Left renal cortex interstitium (tissue), 4 donors: ENCODE measurements at places on chromosomes 5 and 9.
A peak's percentile ranks its signal among the peaks of the same experiment; 100 is the strongest.

DNA sequence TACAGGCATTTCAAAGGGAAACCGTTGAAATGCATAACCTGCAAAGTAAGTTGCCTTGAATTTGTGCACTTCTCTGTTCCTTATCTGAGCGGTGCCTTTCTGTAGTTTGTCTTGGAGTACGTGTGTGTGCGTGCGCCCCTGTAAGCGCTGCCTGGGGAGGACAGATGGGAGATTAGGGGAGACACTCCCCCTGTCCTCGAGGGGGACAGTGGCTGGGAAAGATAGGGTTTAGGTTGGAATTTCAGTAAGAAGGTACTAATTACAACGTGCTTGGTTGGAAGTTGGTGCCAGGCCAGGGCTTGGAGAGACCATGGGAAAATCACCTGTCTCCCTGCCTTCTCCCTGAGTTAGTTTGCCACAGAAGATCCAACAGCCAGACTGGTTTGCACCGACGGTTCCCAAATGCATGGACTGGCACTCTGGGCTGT, 73.2 kb downstream of the PIK3R1 start:
- DNase-seq: no peak

DNA sequence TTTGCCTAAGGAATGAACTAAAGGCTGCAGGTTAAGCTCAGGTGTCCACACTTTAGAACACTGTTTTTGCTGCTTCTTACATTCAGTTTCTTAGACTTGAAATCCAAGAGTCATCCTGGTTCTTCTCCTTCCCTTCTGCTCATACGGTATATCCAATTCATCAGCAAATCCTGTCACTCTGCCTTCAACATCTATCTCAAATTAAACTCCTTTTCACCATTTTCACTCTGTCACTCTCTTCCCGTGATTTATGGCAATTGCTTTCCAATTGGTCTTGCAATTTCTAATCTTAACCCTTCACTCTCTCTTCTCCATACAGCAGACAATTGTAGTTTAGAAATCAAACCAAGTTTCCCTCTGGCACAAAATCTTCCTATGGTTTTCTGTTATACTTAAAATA, 182.9 kb downstream of the MRPS30 start:
- no peak for DNase-seq

DNA sequence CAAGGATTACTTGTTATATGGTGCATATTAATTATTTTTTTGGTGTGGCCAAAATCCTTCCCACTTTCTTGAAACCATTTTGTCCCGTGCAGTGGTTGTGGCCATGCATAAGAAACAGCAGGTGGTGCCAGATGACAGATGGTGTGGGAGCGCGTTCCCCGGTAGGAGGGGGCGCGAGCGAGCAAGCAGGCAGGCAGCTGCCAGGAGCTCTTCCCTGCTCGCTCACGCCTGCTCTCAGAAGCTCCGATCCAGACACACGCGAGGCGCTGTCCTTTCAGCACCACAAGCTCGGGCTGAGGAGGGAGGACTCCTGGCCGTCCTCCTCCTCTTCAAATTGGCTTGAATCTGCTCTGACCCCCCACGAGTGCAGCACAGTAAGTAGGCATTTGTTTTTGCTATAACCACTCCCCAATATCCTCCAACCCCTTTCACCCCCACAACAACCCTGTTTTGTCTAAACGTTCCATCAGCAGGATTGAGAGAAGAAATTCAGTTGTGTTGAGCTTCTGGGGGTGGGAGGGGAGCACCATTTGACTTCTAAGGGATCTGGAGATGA, at the start of gene NSG2:
TSS of gene NSG2 (plus strand) at position 237 of the 556 bp plus-strand sequence. CDS start 1,050 bp downstream, outside the sequence.
- DNase-seq: peak; percentile 56

GRCh38 chr9:121718084-121718483, 66.7 kb downstream of the DAB2IP start:
- no peak for DNase-seq

DNA sequence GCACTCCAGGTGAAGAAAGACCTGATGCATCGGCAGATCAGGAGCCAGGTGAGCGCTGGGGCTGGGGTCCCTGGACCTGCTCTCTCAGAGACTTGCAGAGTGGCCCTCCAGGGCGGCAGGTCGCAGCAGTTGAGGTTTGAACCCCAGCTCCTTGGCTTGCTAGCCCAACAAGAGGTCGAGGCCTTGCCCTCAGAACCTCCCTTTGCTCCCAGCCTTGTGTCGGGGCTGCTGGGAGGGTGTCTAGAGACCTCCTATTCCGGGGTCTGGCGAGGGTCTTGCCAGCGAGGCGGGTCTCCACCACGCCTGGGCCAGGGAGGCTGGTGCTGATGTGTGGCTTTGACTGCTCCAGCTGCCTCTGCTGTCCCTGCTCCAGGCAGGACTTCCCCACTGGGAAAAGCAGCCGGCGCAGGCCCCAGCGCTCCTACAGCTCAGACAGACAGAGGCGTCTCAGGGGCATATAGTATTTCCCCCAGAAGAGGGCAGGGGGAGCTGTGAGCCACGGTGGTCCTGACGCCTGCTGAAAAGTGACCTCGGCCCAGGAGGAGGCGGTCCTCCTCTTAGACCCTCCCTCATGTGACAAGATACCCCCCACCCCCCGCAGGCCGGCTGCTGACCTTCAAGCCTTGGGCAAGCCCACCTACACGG, 38.3 kb downstream of the LRSAM1 start:
- DNase-seq: no peak

GRCh38 chr5:79932510-79933504, 58.3 kb downstream of the MTX3 start:
- DNase-seq: no peak

DNA sequence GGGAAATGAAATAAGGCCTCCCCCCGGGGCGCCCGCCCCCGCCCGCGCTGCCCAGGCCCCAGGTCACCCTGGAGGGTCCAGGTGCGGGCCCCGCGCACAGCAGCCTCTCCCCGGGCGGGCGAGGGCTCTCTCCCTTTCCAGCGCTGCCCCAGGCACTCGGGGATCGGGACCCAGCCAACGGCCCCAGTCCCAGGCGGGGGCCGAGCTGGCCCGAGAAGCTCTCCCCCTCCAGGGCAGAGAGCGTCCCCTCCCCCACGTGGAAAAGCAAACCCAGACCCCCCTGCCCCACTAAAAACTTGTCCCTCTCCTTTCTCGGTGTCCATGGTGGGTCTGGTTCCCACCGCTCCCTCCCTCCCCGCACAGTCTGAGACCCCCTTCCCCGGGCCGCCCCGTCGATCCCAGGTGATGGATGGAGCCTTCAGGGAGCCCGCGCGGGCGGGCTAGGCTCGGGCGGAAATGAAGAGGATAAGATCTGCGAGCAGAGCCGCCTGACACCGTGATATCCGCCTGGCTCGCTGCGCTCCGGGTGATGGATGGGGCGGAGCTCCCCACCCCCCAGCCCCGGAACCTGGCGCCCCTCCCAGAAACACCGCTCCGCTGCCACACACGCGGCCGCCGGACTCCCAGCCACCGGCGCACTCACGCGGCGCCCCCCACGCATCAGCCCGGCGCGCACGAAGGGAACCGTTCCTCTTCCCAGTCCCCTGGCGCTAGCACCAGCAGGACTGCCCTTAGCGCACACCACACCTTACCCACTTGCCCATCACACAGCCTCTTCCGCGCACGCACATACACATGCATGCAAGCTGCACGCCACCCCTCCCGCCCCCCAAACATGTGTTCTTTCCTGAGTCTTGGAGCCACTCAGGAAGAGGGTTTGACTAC, 81.7 kb upstream of the ZBTB43 start:
- DNase-seq: no peak

DNA sequence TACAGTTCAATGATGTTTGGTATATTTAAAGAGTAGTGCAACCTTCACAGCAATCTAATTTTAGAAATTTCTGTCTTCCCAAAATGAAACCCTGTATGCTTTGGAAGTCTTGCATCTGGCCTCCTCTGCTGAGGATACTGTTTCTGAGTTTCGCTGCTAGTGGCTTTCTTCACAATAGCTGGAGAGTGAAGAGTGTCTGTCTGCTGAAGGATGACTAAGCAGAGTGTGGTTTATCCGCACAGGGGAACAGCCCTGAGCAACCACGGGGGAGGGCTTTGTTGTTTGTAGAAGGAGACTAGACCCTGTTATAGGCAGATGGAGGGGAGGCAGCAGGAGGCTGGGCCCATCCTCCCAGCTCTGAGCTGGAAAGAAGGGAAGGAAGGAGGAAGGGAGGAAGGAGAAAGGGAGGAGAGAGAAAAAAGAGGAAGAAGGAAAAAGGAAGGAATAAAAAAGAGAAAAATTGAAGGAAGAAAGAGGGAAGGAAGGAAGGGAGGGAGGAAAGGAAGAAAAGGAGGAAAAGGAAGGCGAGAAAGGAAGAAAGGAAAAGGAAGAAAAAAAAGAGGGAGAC, 10.5 kb upstream of the IRX2 start:
- DNase-seq: no peak

- no peak for DNase-seq
Observed at GRCh38 chr5:16612007-16612406, 4.8 kb downstream of the RETREG1 start.

- no peak for DNase-seq
Observed at GRCh38 chr9:88007291-88007650, 32.9 kb upstream of the CDK20 start.

GRCh38 chr5:121021681-121022080, 557.6 kb downstream of the PRR16 start:
- no peak for DNase-seq

- DNase-seq: no peak
Observed at GRCh38 chr9:14935106-14935751, 25.0 kb upstream of the FREM1 start.

DNA sequence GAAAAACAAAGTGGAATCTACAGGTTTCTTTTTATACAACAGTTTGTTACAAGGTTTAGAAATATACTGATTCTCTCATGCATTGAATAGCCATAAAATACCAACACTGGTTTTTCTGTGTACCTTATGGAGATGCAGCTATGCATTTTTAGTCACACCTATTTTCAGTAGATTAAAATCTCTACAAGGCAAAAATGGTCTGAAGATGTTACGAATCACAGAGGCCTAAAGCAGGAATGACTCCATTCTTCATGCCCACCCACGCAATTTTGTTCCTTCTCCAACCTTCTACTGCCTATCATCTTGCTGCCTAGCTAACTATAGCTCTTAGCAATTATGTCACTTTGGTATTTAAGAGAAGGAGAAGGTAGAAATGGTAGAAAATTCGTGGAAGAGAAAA, 9.9 kb downstream of the PLK2 start:
- no peak for DNase-seq

GRCh38 chr9:83401328-83401900, 136.8 kb downstream of the FRMD3 start:
- no peak for DNase-seq

DNA sequence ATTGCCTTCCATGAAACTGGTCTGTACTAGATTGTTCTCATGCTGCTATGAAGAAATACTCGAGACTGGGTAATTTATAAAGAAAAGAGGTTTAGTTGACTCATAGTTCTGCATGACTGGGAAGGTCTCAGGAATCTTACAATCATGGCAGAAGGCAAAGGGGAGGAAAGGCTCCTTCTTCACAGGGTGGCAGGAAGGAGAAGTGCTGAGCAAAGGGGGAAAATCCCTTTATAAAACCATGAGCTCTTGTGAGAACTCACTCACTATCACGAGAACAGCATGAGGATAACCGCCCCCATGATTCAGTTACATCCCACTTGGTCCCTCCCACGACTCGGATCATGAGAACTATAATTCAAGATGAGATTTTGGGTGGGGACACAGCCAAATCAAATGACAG, 163.2 kb downstream of the RFK start:
- no peak for DNase-seq

DNA sequence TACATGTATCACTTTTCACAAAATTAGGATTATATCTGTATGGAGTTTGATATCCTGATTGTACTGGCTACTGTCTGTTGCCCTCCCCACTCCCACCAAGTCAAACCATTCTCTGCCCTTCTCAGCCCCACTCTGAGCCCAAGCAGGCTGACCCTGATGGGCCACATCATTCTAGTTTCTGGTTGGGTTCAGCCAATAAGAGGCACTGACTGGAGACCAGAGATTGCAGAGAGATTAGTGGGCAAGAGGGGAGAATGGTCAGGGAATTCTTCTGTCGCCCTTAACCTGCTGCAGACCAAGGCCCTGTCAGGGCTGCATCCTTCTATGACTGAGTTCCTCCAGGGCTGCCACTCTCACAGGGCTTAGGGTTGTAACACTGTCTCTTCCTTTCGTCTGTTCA, 2.7 kb downstream of the HSPB3 start:
- no peak for DNase-seq

DNA sequence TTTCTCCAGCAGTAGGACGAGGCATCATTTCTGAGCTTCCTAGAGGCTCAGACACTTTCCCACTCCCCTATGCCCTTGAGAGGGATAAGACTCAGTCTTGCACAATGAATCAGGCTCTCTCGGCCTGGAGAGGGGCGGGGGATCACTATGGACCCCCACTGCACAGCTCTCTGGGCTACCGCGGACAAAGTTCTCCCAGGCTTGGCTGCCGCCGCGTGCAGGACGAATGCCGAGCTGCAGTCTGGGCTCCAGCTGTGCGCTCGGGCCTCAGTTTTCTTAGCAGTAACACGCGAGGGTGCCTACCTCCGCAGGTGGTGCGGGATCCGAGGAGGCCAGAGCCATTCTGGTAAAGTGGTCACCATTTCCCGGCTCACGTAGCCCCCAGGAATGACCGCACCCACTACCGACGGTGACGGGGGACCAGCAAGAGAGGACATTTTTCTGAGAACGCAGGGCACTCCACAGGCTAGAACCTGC, 3.4 kb upstream of the MYORG start:
- no peak for DNase-seq

GRCh38 chr9:121684381-121685145, 33.1 kb downstream of the DAB2IP start:
- no peak for DNase-seq
